ENCODE measurements at places on chromosomes 4 and X.

- no peaks in the 10 kb centered on the region for H3K27me3 ChIP-seq
- no peaks in the 10 kb centered on the region for H3K36me3 ChIP-seq
- H3K27ac ChIP-seq = no peak overlapping the region
- no peak overlapping the region for H3K4me3 ChIP-seq
- no peaks in the 10 kb centered on the region for H3K4me1 ChIP-seq
- DNase-seq = no peak
These were observed 103.7 kb upstream of the AADAT start for GRCh38 chr4:170193496-170193895.

GRCh38 chr4:6869944-6870343 lies 39.7 kb upstream of the TBC1D14 start:
- no peak overlapping the region for H3K27ac ChIP-seq
- no peaks in the 10 kb centered on the region for H3K27me3 ChIP-seq
- no peak for DNase-seq
- H3K4me3 ChIP-seq = no peak overlapping the region
- peaks cover 76% of the 10 kb centered on the region for H3K36me3 ChIP-seq
- no peaks in the 10 kb centered on the region for H3K4me1 ChIP-seq

GRCh38 chr4:143291314-143291713 lies 45.4 kb upstream of the GAB1 start:
- DNase-seq = no peak
- H3K36me3 ChIP-seq = no peaks in the 10 kb centered on the region
- no peaks in the 10 kb centered on the region for H3K4me1 ChIP-seq

DNA sequence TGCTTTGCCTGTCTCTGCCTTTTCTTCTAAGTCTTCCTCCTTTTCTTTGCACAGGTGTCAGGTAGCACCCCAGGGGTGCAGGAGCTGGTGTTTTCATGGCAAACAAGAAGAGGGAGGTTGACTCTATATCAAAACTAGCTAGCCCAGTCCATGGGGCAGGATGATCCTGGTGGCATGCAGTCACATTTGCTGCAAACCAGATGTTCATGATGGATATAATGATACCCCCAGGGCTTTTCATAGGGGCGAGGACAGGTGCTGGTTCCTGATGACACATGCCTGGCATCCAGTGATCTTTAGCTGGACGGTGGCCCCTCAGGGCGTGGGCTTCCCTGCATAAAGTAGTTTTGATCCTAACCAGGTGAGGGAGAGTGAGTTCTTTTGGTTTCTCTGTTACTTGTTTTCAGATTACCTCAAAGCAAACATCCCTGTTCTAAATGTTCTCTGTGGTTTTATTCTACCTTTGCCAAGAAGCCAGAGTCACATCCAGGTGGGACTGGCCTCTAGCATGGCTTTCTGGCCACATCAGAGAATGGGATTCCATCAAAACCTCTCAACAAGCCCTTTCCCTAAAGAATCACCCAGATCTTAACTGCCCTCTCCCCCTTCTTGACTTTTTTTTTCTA lies 11.2 kb upstream of the UBA6 start:
- no peak overlapping the region for H3K27ac ChIP-seq
- no peak overlapping the region for H3K4me3 ChIP-seq
- H3K27me3 ChIP-seq = no peaks in the 10 kb centered on the region
- peaks cover 16% of the 10 kb centered on the region for H3K36me3 ChIP-seq

DNA sequence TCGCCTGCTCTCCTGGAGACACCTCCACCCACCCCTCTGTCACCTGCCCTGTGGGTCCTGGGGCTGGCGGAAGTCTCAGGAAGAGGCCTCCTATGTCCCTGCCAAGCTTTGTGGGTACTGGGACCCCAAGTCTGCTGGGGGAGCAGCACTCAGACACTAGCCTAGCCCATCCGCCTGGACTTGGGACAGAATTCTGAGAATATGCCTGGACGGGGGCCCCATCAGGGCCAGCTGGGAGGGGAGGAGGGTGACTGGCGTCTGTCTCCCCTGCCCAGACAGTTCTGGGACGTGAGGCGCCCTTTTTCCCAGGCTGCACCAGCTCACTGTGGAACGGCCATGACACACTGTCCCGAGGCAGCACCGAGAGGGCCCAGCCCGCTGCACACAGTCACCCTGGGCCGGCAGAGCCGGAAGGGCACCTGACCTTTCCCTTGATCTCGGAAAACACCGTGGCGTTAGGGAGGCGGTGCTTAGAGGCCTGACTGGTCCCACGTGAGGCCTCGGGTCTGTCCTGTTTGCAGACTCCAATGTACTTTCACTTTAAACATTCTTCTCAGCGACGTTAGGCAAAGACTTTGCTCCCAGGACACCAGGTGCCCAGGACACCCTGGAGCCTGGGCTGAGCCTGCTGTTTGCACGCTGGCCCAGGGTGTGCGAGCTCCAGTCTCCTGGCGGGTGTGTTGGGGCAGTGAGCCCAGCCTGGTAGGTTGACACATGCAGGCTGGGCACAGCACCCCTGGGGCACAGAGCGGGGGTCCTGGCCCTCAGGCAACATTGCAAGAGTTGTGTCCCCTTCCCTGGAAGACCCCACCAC lies 700 bp downstream of the SLC26A1 start:
- no peak for DNase-seq
- H3K36me3 ChIP-seq = peaks cover 31% of the 10 kb centered on the region
- H3K4me1 ChIP-seq = peaks cover 13% of the 10 kb centered on the region

GRCh38 chrX:17214962-17215361 lies 160.0 kb upstream of the NHS start:
- no peak overlapping the region for H3K4me3 ChIP-seq
- no peak overlapping the region for H3K27ac ChIP-seq
- H3K4me1 ChIP-seq = no peaks in the 10 kb centered on the region
- H3K27me3 ChIP-seq = no peaks in the 10 kb centered on the region
- no peaks in the 10 kb centered on the region for H3K36me3 ChIP-seq

GRCh38 chr4:169009286-169010124 lies 550 bp downstream of the CBR4 start:
- H3K36me3 ChIP-seq = peaks cover 12% of the 10 kb centered on the region
- H3K27me3 ChIP-seq = no peaks in the 10 kb centered on the region
- H3K27ac ChIP-seq = peak overlapping the region; percentile 90

DNA sequence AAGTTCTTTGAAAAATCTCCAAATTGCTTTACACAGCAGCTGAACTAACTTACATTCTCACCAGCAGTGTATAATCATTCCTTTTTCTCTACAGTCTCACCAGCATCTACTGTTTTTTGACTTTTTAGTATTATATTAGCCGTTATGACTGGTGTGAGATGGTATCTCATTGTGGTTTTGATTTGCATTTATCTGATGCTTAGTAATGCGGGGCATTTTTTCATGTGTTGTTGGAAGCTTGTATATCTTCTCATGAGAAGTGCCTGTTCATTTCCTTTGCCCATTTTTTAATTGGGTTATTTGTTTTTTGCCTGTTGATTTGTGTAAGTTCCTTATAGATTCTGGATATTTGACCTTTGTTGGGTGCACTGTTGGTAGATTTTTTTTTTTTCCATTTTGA lies 931.7 kb downstream of the CENPC start:
- no peaks in the 10 kb centered on the region for H3K36me3 ChIP-seq
- H3K4me1 ChIP-seq = peaks cover 12% of the 10 kb centered on the region
- DNase-seq = no peak
- no peak overlapping the region for H3K27ac ChIP-seq
- H3K27me3 ChIP-seq = no peaks in the 10 kb centered on the region
- no peak overlapping the region for H3K4me3 ChIP-seq

- no peaks in the 10 kb centered on the region for H3K36me3 ChIP-seq
- no peaks in the 10 kb centered on the region for H3K27me3 ChIP-seq
- H3K4me3 ChIP-seq = no peak overlapping the region
- H3K27ac ChIP-seq = no peak overlapping the region
- no peak for DNase-seq
These were observed 1.8 kb downstream of the SGMS2 start for GRCh38 chr4:107826421-107826980.

DNA sequence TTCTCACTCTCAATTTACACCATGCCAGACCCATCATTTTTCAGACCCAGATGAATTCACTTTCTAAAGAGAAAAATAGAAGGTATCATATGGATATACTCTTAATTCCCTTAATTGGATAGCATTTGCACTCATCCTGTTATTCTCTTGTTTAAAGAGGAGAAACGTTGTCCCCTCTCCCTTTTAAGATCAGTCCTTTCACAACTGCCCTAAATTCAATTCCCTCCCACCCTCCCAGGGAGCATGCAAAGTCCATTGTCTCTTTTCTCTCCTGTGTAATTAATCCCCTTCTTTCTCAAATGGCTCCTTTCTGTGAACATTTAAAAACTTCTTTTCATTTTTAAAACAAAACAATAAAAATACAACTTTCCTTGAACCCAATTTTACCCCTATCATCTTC lies 124.7 kb upstream of the TLL1 start:
- no peak overlapping the region for H3K4me3 ChIP-seq
- H3K27me3 ChIP-seq = no peaks in the 10 kb centered on the region
- DNase-seq = no peak
- no peaks in the 10 kb centered on the region for H3K4me1 ChIP-seq
- no peak overlapping the region for H3K27ac ChIP-seq
- H3K36me3 ChIP-seq = no peaks in the 10 kb centered on the region

- H3K27me3 ChIP-seq = no peaks in the 10 kb centered on the region
- no peaks in the 10 kb centered on the region for H3K4me1 ChIP-seq
- no peak overlapping the region for H3K27ac ChIP-seq
- H3K36me3 ChIP-seq = peaks cover 17% of the 10 kb centered on the region
- no peak for DNase-seq
These were observed 7.3 kb downstream of the NKX1-1 start for GRCh38 chr4:1398681-1399507.

DNA sequence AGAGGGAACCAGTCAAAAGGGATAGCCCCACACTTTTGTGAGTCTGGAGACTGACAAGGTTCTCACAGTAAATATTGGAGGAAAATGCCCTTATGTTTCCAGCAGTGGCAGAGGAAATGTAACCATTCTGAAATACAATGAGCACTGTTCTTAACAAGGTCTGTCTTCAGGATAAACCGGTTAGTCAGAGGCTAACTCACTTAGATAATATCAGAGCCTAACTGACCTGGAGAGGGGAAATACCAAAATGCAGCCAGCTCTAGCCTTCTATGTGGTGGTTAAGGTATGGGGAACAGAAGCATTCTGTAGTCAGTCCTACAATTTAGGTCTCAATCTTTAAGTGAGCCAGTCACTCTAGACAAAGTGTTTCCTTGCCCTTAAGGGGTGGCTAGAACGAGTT lies 70.8 kb downstream of the TBCK start:
- no peak overlapping the region for H3K4me3 ChIP-seq
- DNase-seq = no peak
- H3K27ac ChIP-seq = no peak overlapping the region

DNA sequence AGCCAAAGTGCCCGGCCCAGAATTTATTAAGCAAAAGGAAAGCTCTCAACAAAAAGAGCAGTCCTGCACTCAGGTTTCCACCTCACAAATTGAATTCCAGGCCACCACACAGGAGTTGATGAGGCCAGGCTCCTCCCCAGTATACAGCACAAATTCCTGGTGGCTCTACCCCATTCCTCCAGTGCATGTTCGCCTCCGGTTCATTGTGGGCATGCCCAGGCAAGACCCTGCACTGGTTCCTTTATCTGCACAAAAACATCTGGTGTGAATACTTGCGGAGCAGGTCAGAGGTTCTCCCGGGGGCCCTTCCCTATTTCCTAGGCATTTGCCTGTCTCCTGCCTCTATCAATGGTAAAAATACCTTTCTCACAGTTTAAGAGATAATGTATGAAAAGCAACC lies 195.2 kb upstream of the ANXA10 start:
- H3K27me3 ChIP-seq = no peaks in the 10 kb centered on the region
- H3K27ac ChIP-seq = no peak overlapping the region
- no peaks in the 10 kb centered on the region for H3K36me3 ChIP-seq
- no peak for DNase-seq
- H3K4me3 ChIP-seq = no peak overlapping the region
- H3K4me1 ChIP-seq = no peaks in the 10 kb centered on the region

DNA sequence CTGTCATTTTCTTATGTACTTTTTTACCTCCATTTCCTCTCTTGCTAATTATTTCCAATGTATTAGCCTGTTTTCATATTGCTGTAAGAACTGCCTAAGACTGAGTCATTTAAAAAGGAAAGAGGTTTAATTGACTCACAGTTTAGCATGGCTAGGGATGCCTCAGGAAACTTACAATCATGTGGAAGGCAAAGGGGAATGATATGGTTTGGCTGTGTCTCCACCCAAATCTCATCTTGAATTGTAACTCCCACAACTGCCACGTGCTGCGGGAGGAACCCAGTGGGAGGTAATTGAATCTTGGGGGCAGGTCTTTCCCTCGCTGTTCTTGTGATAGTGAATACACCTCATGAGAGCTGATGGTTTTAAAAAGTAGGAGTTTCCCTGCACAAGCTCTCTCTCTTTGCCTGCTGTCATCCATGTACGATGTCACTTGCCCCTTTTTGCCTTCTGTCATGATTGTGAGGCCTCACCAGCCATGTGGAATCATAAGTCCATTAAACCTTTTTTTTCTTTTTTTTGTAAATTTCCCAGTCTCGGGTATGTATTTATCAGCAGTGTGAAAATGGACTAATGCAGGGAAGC lies 870.0 kb upstream of the INTU start:
- no peak overlapping the region for H3K4me3 ChIP-seq
- H3K27ac ChIP-seq = no peak overlapping the region
- no peaks in the 10 kb centered on the region for H3K4me1 ChIP-seq
- DNase-seq = no peak
- no peaks in the 10 kb centered on the region for H3K27me3 ChIP-seq

DNA sequence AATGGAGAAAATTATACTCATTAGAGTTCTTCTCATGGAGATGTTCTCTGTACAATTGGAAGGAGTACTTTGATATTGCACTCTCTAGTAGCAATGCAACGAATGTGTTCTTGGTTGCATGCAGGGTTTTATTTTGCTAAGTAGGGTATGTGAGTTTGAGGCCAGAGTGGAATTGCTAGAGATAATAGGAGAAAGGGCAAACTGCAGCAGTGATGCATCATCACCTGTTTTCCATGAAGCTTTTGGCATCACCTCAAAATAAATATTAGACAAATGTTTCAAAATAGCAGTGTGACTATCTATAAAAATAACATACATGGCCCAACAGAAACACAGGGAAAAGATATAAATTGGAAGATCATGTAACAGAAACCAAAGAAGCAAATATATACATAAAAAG lies 93.3 kb downstream of the TIGD2 start:
- no peaks in the 10 kb centered on the region for H3K36me3 ChIP-seq
- H3K4me3 ChIP-seq = no peak overlapping the region

DNA sequence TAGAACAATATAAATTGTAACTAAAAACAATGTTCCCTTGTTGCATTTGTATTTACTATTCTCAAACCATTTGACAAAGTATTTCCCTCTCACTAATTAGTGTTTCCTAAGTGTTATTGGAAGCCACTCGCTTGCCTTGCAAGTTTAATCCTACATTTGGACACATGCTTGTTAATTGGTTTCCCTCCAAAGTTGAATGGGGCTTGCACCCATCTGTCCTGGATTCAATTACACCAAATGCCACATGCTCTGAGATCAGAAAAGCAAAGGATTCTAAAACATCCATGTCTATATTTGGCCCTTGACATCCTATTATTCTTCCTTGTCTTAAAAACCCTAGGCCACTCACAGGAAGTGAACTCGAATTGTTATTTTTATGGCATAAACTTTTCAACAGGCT lies 146.6 kb downstream of the AMELX start:
- no peaks in the 10 kb centered on the region for H3K36me3 ChIP-seq
- H3K4me3 ChIP-seq = no peak overlapping the region
- H3K27me3 ChIP-seq = no peaks in the 10 kb centered on the region
- DNase-seq = no peak
- H3K4me1 ChIP-seq = no peaks in the 10 kb centered on the region

DNA sequence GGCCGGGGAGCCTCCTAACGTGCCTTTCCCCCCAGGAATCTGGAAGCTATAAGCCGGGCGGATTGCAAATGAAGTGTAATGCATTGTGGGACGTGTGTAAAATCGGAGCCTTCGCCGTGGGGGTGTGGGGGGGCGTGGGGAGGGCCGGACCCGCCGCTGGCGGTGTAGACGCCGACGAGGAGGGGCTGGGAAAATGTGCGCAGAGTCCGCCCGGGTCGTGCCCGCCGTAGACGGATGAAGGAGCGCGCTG lies 1.3 kb downstream of the STOX2 start:
- no peak overlapping the region for H3K4me3 ChIP-seq
- H3K27me3 ChIP-seq = no peaks in the 10 kb centered on the region
- DNase-seq = no peak
